ENCODE measurements at places on chromosomes 6 and 20.
A peak's percentile ranks its signal among the peaks of the same experiment; 100 is the strongest.

- peak; percentile 45 for DNase-seq
These were observed 55.6 kb downstream of the MEP1A start for GRCh38 chr6:46848684-46849360.

- DNase-seq = no peak
These were observed 68.3 kb upstream of the TNFRSF21 start for GRCh38 chr6:47377971-47378370.

DNA sequence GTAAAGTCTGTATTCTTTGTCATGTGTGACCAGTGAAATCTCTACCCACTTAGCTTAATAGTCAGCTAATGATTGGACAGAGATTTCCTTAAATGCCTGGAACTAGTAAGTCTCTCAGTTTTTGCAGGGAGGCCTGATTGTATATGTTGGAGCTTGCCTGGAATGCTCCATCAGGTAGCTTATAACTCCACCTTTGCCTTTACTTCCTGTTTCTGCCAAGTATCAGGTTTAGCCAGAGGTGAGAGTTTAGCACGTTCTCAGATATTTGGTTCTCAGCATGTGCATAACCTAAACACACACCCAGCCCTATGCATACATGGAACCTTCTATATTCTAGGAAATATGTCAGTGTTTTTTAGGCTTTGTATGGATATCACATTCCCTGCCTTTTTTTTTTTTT lies 435.3 kb downstream of the CDKAL1 start:
- DNase-seq = no peak

DNA sequence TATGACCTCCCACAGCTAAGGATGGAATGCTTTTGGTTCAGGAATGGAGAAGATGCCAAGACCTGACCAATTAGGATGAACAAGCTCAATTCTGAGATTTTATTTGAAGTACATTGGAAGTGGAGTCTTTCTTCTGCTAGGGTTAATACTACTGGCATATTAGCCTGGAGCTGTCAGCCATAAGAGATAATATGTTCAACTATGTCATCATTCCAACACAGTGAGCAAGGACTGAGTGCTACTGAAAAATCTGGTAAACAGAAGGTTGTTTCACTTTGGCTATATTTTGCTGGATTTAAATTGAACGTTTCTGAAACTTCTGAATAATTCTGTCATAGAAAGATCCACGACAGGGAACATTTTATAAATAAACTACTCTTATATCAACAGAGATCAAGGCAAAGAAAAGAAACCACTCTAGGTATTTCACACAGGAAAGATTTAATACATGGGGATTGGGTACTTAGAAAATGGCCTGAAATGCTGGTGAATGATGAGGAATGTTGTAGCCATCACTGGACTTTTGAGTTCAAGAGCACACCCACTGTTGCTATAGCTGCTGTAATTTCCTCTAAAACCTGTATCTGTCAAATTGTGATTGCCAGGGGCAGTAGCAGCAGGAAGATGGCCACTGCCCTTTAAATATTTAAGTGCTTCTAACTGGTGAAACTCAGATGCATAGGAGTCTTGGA lies 200.5 kb downstream of the PLCB4 start:
- DNase-seq = no peak

GRCh38 chr20:46897328-46897880 lies 2.8 kb downstream of the EYA2 start:
- no peak for DNase-seq

GRCh38 chr20:47642118-47642517 lies 140.4 kb downstream of the NCOA3 start:
- no peak for DNase-seq
